Common myeloid progenitor, CD34-positive (primary cell): ENCODE measurements at places on chromosomes 1 and 21.
A peak's percentile ranks its signal among the peaks of the same experiment; 100 is the strongest.

GRCh38 chr1:27011058-27011764 lies 1.4 kb downstream of the TENT5B start:
- no peak for DNase-seq

DNA sequence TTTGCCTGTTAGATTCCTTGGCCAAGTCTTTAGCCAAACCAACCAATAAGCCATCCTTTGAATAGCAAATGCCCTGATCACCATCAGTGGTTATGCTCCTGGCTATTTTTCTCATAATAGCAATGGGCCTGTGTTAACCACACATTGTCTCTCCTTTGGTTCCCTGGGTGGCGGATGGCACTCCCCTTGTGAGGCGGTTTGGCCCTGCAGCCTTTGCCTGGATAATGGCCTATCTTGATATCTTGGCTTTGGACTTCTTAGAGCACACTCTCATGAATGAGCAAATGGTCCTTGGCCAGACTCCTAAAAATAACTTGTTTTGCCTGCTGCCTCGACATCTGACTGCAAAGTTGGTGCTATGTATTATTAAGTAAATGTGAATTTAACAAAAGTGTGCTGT lies 22.4 kb upstream of the ZBTB18 start:
- no peak for DNase-seq

GRCh38 chr21:26093122-26093521 lies 77.4 kb downstream of the APP start:
- no peak for DNase-seq

DNA sequence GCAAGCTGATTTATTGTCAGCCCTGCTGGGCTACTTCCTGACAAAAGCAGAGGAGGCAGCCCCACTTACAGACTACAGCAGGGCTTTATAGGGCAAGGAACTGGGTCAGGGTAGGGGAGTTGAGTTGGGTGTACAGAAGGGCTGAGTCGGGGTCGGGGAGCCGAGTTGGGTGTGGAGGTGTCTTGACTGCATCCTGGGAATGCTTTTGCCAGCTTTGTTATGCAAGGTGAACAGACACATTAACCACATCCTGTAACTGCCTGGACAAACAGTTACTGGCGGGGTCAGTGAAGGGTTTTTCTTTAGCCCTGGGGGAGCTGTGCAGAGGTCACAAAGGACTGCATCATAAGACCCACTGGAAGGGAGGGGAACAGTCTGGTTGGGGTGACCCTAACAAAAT lies 39.1 kb upstream of the GBP5 start:
- DNase-seq: peak; percentile 10

DNA sequence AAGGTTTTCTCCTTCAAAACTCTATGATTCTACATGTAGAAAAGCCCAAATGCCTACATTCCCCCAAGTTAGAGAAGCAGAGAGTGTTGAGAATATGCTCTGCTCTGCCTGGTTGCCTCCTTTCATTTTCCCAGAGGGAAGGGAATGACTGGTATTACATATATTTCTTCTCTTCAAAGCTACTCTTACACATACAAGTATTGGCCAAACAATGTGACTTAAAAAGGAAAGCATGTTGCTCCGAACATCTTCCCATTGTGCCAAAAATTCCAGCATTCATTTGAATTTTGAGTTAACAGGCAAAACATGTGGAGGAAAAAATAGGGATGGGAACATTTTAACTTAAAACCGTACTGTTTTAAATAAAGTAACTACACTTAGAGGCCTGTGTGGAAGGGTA lies 125.2 kb downstream of the COQ8A start:
- DNase-seq: no peak

DNA sequence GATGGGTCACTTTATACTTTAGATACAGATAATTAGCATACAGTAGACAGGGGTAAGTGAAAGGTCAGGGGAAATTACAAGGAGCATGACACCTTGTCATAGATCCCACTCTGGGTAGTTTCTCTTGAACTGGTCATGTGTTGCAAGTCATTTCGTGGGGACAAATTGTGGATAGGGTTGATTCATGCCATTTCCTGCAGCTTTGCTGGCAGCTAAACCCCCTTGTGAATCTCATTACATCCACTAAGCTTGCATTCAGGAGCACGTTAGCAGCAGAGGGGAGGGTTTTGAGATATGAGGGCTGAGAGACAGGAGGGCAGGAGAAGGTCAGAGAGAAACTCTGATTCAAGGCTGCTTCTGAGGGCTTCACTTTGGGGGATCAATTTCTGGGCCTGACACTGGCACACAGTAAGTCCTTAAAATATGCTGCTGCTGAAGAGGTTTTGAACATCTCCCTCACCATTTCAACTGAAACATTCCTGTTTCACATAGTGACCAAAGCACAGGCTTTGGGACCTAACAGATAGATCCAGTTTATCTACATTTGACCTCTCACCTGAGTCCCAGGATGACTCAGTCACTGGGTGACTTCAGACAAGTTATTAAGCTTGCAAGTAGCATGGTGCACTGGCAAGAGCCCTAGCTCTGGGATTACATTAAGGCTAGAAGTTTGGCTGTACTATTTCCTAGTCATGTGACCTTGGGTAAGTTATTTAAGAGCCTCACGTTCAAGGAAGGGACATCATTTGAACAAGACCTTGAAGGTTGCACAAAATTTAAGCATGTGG lies 206.0 kb upstream of the USP24 start:
- no peak for DNase-seq

GRCh38 chr1:214234635-214235025 lies 46.3 kb upstream of the SMYD2 start:
- DNase-seq: no peak

- DNase-seq: peak; percentile 23
Observed at GRCh38 chr1:53982034-53982762, 35.8 kb downstream of the LDLRAD1 start.

- DNase-seq: peak; percentile 10
Observed at GRCh38 chr1:229972600-229973296, 94.3 kb upstream of the GALNT2 start.

- peak; percentile 94 for DNase-seq
Observed at GRCh38 chr1:10415211-10415930, 14.9 kb upstream of the CENPS start.

DNA sequence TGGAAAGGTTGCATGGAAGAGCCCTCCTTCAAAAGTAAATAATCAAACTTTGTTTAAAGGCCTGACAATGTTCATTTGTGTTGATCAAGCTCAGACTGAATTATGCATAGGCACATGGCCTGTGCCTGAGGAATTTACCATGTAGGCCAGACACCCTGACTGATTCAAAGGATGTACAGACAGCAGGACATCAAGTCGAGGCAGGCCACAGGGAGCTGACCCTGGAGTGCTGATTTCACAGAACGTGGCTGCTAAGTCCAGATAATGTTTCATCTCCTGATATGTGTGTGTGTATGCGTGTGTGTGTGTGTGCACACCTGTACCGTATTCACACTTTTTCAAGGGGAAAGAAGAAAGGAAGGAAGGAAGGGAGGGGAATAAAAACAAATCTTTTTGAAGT lies 34.1 kb downstream of the NAV1 start:
- no peak for DNase-seq

GRCh38 chr1:114133129-114133528 lies 20.5 kb downstream of the SYT6 start:
- no peak for DNase-seq

DNA sequence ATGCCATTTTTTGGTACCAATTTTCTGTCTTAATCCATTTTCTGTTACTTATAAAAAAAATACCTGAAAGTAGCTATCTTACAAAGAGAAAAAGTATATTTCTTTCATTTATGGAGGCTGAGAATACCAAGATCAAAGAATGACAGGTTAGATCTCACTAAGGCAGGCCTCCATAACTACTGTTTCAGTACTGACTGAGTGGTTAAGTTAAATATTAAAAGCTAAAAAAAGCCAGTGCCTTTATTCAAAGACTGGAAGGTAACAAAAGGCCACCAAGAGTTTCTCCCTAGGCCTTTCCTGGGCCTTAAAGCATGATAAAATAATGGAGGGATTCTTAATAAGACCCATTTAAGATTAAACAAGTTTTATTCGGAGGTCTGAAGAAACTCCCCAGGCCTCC lies 687.7 kb upstream of the ADGRL4 start:
- DNase-seq: no peak

- DNase-seq: no peak
Observed at GRCh38 chr1:116111524-116112021, 374 bp downstream of the MAB21L3 start.

- DNase-seq: peak; percentile 62
Observed at GRCh38 chr21:46666941-46667740, 31.7 kb downstream of the PRMT2 start.

GRCh38 chr21:42433946-42434551 lies 30.3 kb downstream of the UBASH3A start:
- DNase-seq: no peak

GRCh38 chr21:42187976-42188653 lies 30.8 kb upstream of the ABCG1 start:
- peak; percentile 92 for DNase-seq

- peak; percentile 4 for DNase-seq
Observed at GRCh38 chr1:191284175-191284574, 806.5 kb upstream of the BRINP3 start.

DNA sequence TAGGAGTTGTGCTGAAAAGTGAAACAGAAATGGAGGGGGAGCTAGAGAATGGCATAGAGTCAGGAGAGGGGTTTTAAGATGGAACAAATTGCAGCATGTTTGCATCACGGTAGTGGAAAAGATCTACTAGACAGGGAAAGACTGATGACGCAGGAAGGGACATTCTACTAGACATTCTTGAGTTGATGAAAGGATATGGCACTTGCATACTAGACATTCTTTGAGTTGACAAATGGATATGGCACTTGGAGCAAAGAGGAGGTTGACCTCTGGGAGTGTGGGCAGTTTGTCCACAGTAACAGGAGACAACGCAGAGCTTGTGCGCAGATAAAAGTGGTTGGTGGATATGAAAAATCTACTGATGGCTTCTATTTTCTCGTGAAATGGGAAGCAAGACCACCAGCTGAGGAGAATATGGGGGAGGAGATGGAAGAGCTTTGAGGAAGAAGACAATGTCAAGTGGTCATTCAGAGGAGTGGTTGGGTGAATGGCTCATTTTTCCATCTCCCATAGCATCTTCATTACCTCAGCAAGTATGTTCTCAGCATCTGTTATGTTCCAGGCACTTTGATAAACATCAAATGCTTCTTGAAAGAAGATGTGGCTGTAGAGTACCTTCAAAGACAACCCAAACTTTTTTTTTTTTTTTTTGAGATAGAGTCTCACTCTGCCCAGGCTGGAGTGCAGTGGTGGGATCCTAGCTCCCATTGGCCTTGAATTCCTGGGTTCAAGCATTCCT lies 2.4 kb upstream of the CTPS1 start:
- DNase-seq: no peak

DNA sequence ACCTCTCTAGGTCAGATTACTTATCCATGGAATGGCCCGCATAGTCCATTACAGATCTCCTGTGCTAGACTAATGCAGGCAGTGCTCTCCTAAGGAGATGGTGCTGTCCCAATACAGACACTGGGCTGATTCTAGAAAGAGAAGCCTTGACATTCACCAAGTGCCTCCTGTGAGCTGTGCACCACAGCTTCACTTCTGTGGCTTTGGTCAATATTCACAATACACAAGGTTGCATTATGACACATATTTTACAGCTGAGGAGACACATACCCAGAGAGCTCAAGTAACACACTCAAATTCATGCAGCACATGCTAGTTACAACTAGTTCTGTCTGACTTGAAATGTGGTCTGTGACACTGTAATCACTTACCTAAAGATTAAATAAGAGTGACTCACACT lies 59.4 kb upstream of the LRRC8B start:
- peak; percentile 49 for DNase-seq

DNA sequence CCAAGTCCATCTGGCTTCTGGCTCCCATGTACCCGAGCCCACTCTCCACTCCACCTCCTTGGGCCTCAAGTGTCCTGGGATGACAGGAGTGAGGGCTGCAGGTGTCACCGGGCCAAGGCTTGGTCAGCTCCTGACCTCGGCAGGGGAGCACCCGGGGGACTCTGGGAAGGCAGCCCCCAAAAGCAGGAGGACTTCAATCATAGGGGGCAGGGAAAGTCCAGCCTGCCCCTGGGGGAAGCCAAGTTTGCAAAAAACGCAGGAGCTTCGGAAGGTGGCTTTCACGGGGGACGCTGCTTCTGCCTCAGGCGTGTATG lies 56.8 kb downstream of the KCNAB2 start:
- no peak for DNase-seq

DNA sequence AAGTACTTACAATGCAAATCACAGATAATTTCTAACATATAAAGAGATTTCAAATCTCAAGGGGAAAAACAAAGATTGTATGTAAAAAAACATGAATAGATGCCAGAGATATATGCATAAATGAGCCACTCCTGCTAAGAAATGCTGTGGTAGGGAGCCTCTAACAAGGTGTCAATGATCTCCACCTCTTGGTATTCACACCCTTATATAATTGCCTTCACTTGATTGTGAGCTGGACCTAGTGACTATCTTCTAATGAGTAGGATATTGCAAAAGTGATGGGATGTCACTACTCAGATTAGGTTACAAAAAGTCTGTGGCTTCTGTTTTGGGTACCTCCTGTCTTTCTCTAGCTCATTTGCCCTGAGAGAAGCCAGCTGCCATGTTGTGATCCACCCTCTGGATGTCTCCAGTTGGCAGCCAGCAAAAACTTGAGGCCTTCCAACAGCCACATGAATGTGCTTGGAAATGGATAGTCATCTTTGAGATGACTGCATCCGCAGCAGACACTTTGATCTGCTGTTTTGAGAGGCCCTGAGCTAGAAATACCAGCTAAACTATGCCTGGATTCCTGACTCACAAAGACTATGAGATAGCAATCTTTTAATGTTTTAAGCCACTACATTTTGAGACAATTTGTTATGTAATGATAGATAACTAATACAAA lies 196.1 kb upstream of the FGGY start:
- DNase-seq: no peak
